Activated gamma-delta T cell (primary cell): ENCODE measurements at places on chromosomes 16 and 17.

DNA sequence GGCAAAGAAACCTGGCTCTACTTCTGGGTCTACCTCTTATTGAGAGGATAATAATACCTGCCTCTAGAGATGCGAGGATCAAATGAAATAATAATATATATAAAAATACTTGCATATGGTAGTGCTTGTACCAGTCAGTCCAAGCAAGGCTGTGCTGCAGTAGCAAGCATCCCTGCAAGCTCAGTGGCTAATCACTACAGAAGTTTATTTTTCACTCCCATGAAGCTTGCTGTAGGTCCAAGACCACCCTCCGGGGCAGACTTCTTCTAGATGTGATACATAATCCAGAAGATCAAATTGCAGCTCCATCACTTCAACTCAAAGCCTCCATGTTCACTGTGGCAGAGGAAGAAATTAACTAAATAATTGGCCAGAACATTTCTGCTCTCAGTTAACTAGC lies 48.9 kb upstream of the NKD1 start:
- no peak for DNase-seq

DNA sequence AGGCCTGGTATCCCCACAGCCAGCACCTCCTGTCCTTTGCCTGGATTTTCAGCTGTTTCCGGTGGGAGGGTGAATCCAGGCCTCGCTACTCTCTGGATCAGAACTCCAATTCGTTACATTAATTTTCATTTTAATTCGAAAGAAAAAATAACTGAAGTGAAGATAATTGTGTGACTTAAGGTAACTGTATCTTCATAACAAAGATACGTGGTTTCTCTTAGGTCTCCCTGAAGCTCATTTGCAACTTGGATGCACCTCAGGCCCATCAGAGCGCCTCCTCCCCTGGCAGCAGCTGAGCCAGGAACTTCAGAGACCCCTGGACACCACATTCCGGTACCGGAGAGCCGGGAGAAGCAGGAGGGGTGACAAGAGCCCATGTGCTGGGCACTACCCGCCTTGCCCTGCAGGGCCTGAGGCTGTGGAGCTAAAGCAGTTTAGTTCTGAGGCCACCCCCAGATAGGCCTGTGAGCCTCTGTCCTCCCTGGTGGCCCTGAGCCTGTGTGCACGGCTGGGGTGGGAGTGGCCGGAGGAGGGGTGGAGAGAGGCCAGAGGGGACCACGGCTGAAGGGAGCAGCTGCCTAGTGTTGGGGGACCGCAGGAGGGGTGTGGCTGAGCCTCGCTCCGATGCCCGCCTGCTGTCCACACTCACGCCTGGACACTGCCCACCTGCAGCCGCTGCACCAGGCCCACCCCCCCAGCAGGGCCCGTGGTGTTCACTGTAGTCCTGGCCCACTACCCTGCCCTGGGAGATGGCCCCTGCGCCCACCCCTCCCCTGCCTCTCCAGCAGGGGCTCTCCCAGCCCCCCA lies 11.4 kb upstream of the DUS1L start:
- no peak for DNase-seq

- no peak for DNase-seq
These were observed 4.6 kb upstream of the NPRL3 start for GRCh38 chr16:143047-143446.

DNA sequence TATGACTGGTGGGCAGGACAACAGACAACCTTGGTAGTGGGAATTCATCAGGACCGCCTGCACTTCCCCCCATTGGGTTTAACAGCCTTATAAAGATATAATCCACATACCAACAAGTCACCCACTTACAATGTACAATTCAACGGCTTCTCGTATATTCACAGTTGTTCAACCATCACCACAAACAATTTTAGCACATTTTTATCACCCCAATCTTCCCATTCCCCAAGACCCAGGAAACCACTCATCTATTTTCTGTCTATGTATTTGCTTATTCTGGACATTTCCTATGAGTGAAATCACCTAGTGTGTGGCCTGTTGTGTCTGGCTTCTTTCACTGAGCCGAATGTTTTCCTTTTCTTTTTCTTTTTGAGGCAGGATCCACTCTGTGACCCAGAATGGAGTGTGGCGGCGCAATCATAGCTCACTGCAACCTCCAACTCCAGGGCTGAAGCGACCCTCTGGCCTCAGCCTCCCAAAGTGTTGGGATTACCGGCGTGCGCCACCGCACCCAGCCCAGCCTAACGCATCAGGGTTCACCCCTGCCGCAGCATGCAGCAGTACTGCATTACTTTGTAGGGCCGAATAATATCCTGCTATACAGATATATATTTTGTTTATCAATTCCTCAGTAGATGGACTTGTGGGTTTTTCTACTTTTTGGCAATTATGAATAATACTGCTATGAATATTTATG lies 10.9 kb downstream of the ANKS3 start:
- DNase-seq: no peak

- no peak for DNase-seq
These were observed 284.5 kb downstream of the MAF start for GRCh38 chr16:79316004-79316458.

- no peak for DNase-seq
These were observed 23.9 kb downstream of the ABCC3 start for GRCh38 chr17:50658616-50659015.

DNA sequence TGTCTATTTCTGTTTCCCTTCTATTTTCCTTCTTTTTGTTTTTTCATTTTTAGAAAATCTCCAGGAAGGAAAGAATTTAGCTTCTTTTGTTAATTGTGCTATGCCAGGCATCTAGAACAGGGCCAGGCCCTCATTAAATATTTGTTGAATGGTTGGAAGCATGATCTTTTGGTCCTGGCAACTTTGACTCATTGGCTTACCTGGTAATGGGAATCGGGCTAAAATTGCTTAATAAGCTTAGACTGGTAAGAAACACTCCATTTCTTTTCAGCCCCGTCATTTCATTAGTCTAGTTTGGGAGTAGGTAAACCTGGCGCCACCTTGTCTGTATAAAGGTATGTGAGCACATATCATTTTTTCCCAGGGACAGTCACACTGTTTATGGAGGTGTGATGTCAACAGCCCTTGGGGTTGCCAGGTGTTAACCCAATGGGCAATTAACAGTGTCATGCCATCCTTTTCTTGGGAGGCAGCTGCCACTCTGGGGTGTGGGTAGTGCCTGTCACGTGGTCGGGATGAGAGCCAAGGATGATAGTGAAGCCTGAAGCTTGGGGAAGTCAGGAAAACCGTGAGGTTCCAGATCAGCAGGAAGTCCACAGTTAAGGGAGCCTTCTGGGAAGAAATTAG lies 9.5 kb upstream of the NDEL1 start:
- DNase-seq: no peak

DNA sequence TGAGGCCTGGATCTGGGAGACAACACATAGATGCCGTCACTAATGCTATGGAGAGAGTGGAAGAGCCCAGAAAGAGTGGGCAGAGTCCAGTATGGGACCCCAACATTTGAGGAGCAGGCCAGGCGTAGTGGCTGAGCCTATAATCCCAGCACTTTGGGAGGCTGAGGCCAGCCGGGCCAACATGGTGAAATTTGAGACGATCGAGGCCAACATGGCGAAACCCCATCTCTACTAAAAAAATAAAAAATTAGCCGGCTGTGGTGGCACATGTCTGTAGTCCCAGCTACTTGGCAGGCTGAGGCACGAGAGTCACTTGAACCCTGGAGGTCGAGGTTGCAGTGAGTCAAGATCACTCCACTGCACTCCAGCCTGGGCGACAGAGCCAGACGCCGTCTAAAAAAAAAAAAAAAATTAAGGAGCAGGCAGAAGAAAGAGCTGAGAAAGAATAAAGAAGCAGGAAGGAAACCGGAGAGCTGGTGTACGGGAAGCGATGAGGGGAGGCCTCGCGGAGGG lies 6.0 kb upstream of the DNAI2 start:
- DNase-seq: no peak

- DNase-seq: no peak
These were observed 230.4 kb downstream of the PARN start for GRCh38 chr16:14399378-14400284.

DNA sequence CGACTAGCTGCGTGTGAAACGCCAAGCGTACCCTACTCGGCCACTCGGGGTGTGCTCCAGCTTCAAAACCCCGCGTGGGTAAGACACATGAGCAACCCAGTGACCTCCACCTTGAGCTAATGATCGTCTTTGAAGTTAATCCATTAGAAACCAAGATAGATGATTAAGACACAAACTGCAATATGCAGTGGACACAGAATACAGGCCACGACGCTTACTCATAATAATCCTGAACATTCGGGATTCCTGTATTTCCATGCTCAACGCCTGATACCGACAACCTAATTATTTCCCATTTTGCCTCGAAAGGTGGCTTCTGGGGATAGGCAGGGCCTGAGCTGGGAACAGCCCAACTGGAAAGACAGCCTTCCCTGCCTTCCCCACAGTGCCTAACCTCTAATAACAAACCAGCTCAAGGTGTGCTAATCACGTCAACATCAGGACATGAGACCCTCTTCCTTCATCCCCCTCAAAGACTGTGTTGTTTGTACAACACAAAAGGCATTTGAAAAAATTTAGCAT lies 504 bp upstream of the COPRS start:
- DNase-seq: no peak

DNA sequence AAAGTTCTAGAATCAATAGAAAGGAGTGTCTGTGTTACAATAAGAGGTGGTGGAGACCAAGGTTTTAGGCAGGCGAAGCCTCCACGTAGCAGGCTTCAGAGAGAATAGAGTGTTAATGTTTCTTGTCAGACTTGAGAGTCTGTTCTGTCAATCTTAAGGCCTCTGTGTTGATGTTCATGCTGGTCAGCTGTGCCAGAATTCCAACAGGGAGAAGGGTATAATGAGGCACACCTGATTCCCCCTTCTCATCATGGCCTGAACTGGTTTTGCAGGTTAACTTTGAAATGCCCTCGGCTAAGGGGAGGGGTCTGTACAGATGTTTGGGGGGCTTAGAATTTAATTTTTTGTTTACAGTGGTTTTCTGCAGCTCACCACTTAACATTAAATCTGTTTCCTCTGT lies 46.0 kb downstream of the RNF112 start:
- DNase-seq: no peak

DNA sequence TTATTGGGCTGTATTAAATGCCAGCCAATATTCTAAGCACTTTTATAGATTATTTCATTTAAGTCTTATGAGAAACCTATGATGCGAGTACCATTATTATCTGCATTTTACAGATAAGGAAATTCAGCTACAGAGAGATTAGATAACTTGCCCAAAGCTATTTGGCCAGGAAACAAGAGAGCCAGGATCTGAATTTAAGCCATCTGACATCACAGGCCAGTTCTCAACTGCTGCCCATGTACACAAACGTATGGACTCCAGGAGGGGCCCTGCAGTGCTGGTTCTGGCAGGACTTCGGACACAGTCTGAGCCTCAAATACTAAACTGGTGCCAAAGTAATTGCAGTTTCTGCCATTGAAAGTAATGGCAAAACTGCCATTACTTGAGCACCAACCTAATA lies 40.2 kb downstream of the CPPED1 start:
- no peak for DNase-seq

GRCh38 chr17:59433586-59433985 lies 102.1 kb downstream of the YPEL2 start:
- no peak for DNase-seq

- no peak for DNase-seq
These were observed 44.1 kb downstream of the SLC7A5 start for GRCh38 chr16:87824991-87825841.

GRCh38 chr16:84278968-84279367 lies 15.7 kb upstream of the WFDC1 start:
- DNase-seq: no peak
